ENCODE measurements at places on chromosomes 5 and 9.

GRCh38 chr5:75574791-75575190 is 36.5 kb upstream of the ANKDD1B start:
- H3K27ac ChIP-seq, result no peak overlapping the region
- peaks cover 12% of the 10 kb centered on the region for H3K36me3 ChIP-seq
- peaks cover 9% of the 10 kb centered on the region for H3K4me1 ChIP-seq
- no peak overlapping the region for H3K4me3 ChIP-seq

- H3K4me1 ChIP-seq, result no peaks in the 10 kb centered on the region
- H3K27ac ChIP-seq, result no peak overlapping the region
- peaks cover 11% of the 10 kb centered on the region for H3K36me3 ChIP-seq
- no peaks in the 10 kb centered on the region for H3K27me3 ChIP-seq
- no peak for DNase-seq
- H3K4me3 ChIP-seq, result no peak overlapping the region
These were observed 5.2 kb upstream of the RPL26L1 start for GRCh38 chr5:172953776-172954675.

DNA sequence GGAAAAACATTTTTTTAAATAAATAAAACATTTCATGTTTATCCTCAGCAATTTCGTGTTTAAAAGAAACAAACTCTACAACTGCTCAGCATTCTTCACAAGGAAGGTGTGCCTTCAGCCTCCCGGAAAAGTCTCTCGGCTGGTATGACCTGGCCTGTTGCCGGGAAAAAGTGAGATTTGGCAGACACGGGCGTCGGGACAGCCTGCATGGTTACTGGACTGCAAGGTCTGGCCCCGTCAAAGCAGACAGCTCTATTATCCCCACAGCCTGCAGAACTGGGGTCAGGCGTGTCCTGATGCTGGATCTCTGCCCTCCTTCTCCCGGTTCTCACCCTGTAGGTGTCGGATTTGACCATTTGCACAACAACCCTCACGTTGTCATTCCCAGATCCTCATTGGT is 120.3 kb upstream of the SPATA31C2 start:
- H3K4me1 ChIP-seq, result peaks cover 3% of the 10 kb centered on the region
- H3K36me3 ChIP-seq, result no peaks in the 10 kb centered on the region
- no peak overlapping the region for H3K27ac ChIP-seq
- H3K4me3 ChIP-seq, result no peak overlapping the region
- no peaks in the 10 kb centered on the region for H3K27me3 ChIP-seq
- DNase-seq, result peak; percentile 77

- H3K27me3 ChIP-seq, result no peaks in the 10 kb centered on the region
- H3K27ac ChIP-seq, result no peak overlapping the region
- no peaks in the 10 kb centered on the region for H3K4me1 ChIP-seq
- no peak for DNase-seq
- no peaks in the 10 kb centered on the region for H3K36me3 ChIP-seq
These were observed 518.4 kb downstream of the TAF11L14 start for GRCh38 chr5:18152671-18153070.

DNA sequence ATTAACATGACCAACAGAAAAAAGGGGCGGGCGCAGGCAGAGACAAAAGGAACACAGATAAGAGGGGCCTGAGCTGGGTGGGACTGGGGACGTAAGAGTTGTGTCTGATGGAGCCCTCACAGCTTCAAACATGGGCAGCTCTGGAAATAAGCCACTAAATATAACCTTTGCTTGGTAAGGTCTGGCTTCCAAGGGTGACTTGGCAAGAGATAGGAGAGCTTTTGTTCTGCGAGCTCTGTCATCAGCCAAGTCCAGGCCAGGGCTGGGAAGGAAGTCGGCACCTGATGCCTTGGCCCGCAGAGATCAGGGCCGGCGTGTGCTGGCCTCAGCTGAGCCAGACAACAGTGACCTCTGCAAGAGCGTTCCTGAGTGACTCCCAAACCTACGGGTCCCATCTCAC is 11.8 kb downstream of the TRUB2 start:
- no peak overlapping the region for H3K4me3 ChIP-seq
- no peak for DNase-seq
- H3K27me3 ChIP-seq, result no peaks in the 10 kb centered on the region
- H3K27ac ChIP-seq, result peak overlapping the region; percentile 65

DNA sequence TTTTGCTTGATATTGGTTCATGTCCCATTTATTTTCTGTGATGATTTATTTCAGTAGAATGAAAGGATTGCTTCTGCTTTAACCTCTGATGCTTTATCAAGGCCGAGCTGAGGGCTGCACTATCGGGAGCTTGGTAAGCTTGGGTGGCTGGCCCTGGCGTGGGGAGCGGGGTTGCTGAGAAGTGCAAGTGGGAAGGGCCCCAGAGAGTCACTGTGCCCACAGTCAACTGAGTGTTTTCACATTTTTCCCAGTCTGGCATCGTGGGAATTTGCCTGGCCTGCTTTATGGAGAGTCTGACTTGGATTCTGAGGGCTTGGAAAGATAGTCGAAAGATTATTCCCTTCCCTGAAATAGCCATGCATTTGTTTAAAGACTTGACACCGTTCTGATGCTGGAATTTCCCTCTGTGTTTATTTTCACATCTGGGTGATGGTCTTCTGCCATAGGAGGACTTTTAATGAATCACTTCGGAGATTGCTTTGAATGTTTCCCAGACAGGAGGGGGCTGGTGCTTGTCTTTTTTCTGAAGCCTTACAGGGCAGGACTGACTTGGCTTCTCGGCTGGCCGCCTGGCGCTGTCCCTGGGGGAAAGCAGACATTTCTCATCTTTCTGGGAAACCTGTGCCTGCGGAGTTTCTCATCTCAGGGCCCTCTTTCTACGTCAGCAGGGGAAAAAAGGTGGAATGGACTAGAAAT is 139.0 kb downstream of the BOD1 start:
- DNase-seq, result no peak
- no peaks in the 10 kb centered on the region for H3K36me3 ChIP-seq
- no peak overlapping the region for H3K27ac ChIP-seq
- H3K4me3 ChIP-seq, result no peak overlapping the region

DNA sequence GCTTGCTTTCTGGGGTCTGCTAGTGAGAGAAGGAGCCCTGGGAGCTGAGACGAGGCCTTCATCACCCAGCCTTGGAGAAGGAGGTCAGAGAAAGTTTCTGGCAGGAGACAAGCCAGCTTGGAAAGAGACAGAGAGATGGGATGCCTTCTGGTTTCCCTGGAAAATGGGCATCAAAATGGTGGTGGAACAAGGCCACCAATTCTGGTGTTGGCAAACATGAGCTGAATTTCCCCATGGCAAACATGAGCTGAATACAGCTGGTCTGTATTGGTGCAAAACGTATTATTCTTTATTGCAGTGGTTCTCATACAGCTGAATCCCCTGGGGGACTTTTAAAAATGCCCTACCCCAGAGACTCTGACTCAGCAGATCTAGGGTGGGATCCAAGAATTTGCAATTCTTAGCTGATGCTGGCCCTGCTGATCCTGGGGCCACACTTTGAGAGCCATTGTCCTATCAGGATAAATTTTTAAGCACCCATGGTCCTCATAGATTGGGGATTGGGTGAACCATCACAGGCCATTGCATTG is 39.1 kb upstream of the S1PR3 start:
- no peak overlapping the region for H3K4me3 ChIP-seq
- H3K27me3 ChIP-seq, result no peaks in the 10 kb centered on the region
- no peak for DNase-seq
- no peak overlapping the region for H3K27ac ChIP-seq
- H3K36me3 ChIP-seq, result no peaks in the 10 kb centered on the region

- no peaks in the 10 kb centered on the region for H3K27me3 ChIP-seq
- peak; percentile 41 for DNase-seq
- peaks cover 4% of the 10 kb centered on the region for H3K4me1 ChIP-seq
- H3K36me3 ChIP-seq, result peaks cover 26% of the 10 kb centered on the region
- H3K4me3 ChIP-seq, result peak overlapping the region; percentile 16
These were observed 43.6 kb downstream of the NACC2 start for GRCh38 chr9:136051453-136051836.

DNA sequence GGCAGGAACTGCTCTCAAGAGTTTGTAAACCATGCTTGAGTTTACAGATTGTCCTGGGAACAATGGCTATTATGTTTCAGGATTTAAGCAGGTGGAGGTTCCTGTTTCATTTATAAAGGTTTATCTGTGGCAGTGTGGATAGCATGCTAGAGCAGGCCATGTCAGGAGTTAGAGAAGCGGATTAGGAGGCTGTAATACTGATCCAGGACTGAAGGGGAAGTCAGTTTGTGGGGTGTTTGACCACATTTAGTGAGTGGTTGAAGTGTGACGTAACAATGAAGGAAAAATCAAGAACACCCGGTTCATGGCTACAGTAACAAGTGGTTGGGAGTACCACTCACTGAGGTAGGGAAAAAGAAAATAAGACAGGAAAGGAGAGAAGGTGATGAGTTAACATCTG is 299.0 kb downstream of the TLR4 start:
- H3K27ac ChIP-seq, result no peak overlapping the region
- no peaks in the 10 kb centered on the region for H3K27me3 ChIP-seq
- H3K4me3 ChIP-seq, result no peak overlapping the region
- H3K4me1 ChIP-seq, result no peaks in the 10 kb centered on the region
- H3K36me3 ChIP-seq, result no peaks in the 10 kb centered on the region

DNA sequence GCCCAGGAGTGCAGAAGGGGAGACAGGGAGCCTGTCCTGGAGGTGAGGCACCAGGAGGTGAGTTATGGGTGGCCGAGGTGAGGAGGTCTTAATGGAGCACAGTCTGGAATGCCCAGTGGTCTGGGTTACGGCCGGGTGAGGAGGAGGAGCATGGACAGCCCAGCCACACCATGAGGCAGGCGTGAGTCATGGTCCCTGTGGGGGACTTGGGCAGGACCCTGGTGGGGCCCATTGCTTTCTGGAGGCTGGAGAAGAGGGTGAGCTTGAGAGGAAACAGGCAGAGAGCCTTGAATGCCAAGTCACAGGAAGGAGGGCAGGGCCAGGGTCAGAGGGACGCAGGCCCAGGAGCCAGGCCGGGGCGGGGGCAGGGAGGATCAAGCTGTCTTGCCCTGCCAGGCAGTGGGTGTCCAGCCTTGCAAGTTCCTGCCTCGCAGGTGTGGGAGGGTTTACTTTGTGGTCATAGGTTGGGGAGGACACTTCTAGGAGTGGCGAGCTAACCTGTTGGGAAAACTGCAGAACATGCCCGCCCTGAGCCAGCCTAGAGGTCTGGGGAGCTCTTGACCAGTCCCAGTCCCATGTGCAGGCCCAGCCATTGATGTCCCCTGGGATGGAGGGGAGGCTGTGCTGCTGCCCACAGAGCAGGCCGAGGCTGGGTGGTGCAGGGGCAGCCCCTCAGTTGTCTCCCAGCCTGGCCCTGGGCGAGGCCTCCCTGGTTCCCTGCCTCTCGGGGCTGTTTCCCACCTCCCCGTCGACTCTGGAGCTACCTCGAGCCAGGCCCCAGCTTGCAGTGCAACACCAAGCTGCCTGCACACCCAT is 2.8 kb downstream of the CACNA1B start:
- H3K27me3 ChIP-seq, result peaks cover 16% of the 10 kb centered on the region
- H3K27ac ChIP-seq, result no peak overlapping the region
- H3K4me3 ChIP-seq, result no peak overlapping the region

DNA sequence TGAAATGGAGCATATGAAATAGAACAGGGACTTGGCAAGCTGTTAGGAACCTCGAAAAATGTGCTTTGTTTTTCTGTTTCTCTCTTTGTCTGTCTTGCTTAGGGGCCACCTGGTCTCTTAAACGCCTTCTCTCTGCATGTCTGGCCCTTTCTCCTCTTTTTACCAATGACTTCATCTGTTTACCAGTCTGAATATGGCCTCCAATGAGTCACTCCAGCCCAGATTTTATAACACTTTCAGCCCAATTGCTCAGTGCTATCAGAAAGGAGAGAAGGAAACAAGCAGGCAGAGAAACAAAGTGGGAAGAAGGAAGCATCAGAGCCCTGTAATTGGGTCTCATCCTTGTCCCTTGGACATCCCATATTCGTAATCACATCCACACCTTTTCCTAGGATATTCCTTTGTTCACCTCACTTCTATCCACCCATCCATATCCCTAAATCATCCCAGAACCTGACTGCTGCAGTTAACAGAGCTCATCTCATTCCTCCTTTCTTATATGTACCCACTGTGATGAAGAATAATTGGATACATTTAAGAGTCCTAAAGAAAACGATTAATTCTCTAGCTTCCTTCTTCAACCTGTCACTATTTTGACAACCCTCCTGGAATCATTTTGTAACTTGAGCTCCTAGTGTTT is 151.8 kb upstream of the GPR151 start:
- H3K4me3 ChIP-seq, result no peak overlapping the region
- H3K36me3 ChIP-seq, result no peaks in the 10 kb centered on the region
- no peaks in the 10 kb centered on the region for H3K4me1 ChIP-seq
- no peak for DNase-seq

DNA sequence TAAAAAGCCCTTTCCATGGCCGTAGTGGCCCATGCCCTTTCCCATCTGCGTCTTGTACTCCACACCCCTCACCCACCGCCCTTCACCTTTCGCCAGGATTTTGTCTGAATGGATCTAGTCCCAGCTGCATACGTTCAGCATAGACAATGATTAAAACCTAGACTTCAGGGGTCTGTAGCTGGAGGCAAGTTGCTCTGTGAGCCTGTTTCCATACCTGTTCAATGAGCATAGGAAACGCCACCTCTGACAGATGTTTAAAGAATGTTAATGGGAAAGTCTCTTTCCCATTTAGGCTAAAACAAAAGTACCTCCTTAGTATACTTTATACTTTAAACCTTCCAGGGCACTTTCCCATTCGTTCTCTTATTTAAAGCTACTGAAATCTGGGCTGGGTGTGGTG is 105.7 kb downstream of the SPRY4 start:
- no peaks in the 10 kb centered on the region for H3K27me3 ChIP-seq
- H3K36me3 ChIP-seq, result no peaks in the 10 kb centered on the region
- no peaks in the 10 kb centered on the region for H3K4me1 ChIP-seq
- H3K4me3 ChIP-seq, result no peak overlapping the region
- no peak overlapping the region for H3K27ac ChIP-seq

DNA sequence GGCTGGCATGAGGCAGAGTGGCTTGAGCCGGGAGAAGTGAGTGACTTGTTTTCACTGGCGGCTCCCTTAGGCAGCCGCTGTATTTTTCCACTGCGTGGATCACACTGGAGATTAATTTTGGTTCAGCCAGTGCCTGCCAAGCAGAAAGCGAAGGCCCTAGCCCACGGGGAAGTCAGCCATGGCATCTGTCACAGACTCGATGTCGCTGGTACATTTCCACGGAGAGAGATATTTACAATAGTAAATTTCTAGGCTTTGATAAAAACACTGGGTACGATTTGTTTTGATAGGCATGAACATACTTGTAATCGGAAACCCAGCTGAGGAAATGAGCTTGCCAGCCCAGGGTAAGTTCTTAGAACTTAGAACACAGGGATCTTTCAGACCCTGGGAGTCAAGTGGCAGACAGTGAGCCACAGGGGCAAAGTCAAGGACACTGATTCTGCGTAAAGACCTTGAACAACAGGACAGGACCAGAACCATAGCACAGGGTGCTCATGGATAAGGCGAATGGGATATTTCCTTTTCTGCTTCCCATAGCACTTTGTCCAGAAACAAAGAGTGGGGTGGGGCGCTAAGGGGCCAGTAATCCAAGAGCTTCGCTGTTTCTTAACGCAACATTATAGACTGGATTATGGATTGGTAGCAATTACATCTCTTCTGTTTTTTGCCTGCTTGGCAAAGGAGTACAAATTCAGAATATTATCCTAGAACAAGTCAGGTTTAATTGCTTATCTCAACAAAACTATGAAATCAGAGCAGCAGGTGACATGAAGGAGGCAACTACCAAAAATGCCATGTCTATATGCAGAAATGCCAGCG is 4.5 kb downstream of the DUSP1 start:
- peak; percentile 74 for DNase-seq
- H3K27ac ChIP-seq, result peak overlapping the region; percentile 95
- peak overlapping the region; percentile 7 for H3K4me3 ChIP-seq
- peaks cover 3% of the 10 kb centered on the region for H3K4me1 ChIP-seq
- no peaks in the 10 kb centered on the region for H3K27me3 ChIP-seq
- peaks cover 17% of the 10 kb centered on the region for H3K36me3 ChIP-seq

All from lung (tissue), 17 donors.